ENCODE measurements at places on chromosomes 2 and 18.

DNA sequence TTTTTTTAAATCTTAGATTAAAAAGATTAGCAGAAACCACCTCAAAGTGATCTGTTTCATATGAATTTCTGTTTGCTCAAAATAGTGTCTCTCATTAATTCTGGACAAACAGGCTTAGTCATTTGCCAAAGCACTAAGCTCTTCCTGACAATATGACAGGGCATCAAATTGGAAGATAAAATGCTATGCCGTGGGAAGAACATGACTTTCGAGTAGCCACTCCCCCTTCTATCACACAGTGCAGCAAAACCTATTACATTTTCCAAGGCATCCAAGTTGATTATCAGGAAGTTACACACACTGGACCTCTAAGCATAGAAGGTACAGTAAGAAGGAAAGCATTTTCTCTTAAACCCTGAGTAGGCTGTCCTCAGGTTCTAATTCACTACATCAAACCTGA lies 89.5 kb downstream of the STK39 start:
- DNase-seq, result no peak

GRCh38 chr2:190355968-190356644 lies 12.7 kb downstream of the INPP1 start:
- DNase-seq, result no peak

GRCh38 chr2:176160251-176160985 lies 3.3 kb downstream of the HOXD3 start:
- DNase-seq, result no peak

DNA sequence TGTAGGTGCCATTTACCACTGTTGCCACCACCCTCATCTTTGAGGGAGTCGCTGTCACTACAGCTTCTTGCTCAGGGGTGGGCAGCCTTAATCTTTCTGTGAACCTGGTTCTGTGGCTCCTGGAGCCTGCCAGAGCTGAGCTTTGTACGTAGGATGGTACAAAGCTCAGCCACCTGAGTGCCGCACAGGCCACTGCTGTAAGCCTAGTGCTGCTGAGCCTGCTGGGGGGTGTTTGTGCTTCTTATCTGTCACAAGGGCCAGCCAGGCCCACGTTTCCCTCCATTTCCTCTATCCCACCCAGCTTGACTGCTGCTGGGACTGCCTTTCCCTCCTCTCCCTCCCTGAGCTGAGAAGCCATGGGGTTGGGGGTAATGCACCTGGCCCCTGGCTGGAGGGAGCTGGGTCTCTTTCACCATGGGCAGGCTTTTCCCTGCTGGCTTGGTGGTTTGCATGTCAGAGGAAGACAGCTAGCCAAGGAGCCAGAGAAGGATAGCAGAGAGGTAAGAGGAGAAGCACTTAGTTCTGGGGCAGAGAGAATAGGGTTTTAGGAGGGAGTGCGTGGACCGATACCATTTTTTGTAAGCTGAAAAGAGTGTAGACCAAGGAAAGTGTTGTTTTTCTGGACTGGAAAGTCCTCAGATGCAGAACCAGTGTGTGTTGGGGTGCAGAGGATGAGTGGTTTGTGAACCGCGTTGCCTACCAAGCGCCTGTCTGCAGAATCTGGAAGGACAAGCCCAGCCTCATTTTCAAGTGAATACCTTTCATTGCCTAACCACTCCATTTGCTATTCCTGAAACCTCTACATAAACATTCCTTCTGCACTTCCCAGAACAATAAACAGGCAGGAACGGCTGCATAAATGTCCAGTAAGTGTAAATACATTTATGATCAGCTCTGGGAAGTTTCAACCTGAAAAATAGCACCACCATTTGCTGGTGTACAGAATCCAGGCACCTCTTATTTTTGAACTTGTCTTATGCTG lies 45.1 kb upstream of the FHL2 start:
- DNase-seq, result no peak

GRCh38 chr2:23659773-23660172 lies 267.1 kb downstream of the ATAD2B start:
- DNase-seq, result no peak

DNA sequence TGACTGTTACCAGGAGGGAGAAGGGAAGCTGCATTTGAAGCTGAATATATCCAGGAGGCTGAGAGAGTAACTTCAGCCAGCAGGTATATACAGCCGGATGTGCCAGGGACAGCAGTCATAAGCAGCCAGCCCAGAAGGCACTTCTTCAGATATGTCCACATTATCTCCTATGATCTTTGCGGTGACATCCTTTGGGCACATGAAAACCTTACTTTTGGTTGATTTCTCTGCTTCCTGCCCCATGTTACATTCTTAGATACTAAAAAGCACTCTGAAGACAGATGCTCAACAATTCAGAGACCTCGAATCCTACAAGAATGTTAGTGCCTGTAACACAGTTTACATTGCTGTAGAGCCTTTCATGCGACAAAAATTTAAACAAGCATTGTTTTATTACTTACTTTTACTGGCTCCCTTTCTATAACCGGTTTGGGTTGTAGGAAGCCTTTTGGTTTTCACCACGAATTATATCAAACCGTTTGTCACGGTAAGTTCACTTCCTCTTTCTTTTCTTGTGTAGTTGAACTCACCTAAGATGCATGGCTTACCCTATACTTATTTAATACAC lies 50.3 kb upstream of the TLK1 start:
- no peak for DNase-seq

GRCh38 chr2:220452561-220452960 lies 825.1 kb downstream of the SLC4A3 start:
- DNase-seq, result no peak

GRCh38 chr2:126664639-126665038 lies 8.7 kb downstream of the GYPC start:
- DNase-seq, result no peak

GRCh38 chr2:198863655-198864054 lies 594.1 kb downstream of the SATB2 start:
- DNase-seq, result no peak

GRCh38 chr2:95730813-95731212 lies 139.0 kb downstream of the TRIM43 start:
- no peak for DNase-seq

DNA sequence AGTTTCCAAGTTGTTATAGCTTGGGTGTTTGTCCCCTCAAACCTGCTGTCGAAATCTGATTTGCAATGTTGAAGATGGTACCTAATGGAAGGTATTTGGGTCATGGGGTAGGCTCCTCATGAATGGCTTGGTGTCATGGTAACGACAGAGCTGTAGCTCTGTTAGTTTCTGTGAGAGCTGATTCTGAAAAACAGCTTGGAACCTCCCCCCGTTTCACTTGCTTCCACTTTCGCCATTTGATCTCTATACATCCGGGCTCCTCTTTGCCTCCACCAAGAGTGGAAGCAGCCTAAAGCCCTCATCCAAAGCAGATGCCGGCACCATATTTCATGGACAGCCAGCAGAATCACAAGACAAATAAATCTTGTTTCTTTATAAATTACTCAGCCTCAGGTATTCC lies 1035.1 kb upstream of the SLC39A10 start:
- DNase-seq, result no peak

GRCh38 chr18:35117951-35118411 lies 76.8 kb downstream of the MAPRE2 start:
- DNase-seq, result no peak

GRCh38 chr2:219387306-219388120 lies at the start of gene DNPEP:
TSS of gene DNPEP (minus strand) at chr2:219387912. CDS start at chr2:219387794, 118 bp downstream.
- peak; percentile 69 for DNase-seq

DNA sequence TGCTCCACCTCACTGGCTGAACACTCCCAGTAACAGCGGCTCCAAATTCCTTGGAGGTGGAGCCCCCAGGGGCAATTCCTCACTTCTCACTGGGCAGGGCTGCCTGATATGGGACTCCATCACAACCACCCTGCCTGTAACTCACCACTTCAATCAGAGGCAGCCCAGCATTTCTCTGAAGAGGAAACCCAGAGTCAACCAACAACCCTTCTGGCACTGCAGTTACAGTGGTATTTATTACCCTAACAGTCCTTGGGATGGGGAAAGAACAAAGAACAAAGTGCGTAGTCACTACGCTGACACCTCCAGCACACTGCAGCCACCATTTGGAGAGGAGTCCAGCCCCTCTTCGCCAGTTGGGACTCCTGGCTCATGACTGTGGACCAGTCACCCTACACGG lies 85.7 kb upstream of the GALNT13 start:
- DNase-seq, result no peak

DNA sequence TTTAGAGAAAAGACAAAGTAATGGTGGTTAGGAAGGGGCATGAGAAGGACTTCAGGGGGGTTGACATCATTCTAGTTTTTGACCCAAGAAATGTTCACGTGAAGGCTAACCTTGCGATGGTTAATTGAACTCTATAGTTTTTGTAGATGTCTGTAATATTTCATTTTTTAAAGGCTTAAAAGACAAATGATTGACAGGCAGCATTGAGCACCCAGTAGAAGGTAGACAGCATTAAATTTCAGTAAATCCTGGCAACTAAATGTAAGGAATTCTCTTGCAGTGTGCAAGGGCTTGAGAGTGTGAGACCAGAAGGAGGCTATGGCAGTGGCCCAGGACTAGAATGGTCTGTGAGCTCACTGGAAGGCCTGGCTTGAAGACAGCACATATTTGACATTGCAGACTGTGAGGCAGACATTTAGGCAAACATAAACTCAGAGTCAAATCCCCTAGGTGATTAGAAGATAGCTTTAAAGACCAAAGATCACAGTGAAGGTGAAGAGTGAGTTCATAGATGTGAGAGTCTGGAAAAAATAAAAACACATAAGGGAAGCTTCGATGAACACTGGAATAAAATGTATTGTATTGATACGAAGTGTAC lies 100.1 kb upstream of the MAP4K4 start:
- DNase-seq, result no peak

- no peak for DNase-seq
Measured at GRCh38 chr2:28318462-28319117, 74.1 kb upstream of the FOSL2 start.
